Mucosa of descending colon (tissue), 3 donors: ENCODE measurements at places on chromosomes 6 and 20.

DNA sequence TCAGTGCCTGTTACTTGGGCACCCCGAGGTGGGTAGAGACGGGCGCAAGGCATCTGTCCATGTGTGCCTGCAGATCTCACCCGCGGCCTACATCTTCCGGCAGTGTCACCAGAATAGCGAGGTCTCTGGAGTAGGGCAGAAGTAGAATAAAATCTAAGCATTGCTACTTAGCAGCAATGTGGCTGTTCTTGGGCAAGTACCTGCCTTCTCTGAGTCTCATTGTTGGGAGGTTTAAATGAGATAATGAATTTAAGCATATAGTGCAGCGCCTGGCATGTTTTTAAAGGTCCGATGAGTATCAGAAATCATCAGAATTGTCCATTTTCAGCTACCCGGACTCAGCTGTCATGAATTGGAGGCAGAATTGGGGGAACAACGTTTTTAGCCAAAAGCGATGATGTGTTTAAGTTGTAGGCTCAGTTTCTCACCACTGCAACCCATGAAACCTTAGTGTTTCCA is 800 bp downstream of the ABCC10 start:
- no peak for DNase-seq

GRCh38 chr6:14055541-14055940 is 62.0 kb upstream of the CD83 start:
- DNase-seq: no peak

- DNase-seq: no peak
These were observed 258.4 kb downstream of the CD83 start for GRCh38 chr6:14375930-14376329.

- no peak for DNase-seq
These were observed 6.0 kb upstream of the FOXS1 start for GRCh38 chr20:31851240-31851955.

GRCh38 chr6:30060606-30061091 is 416 bp upstream of the POLR1H start:
- DNase-seq: peak; percentile 54

DNA sequence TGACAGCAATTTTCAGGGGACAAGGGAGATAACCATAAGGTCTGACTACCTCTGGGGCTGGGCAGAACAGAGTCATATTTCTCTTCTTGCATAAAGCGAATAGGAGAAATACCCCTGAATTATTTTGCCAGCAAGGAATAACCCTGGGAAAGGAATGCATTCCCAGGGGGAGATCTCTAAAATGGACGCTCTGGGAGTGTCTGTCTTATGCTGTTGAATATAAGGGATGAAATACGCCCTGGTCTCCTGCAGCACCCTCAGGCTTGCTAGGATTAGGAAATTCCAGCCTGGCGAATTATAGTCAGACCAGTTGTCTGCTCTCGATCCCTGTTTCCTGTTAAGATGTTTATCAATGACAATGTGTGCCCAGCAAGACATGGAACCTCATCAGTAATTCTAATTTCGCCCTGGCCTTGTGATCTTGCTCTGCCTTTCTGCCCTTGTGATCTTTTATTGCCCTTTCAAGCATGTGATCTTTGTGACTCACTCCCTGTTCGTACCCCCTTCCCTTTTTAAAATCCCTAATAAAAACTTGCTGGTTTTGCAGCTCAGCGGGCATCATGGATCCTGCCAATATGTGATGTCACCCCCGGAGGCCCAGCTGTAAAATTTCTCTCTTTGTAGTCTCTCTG is 221.6 kb upstream of the HS3ST5 start:
- DNase-seq: no peak

GRCh38 chr20:2680046-2680445 is 12.5 kb upstream of the EBF4 start:
- DNase-seq: no peak

DNA sequence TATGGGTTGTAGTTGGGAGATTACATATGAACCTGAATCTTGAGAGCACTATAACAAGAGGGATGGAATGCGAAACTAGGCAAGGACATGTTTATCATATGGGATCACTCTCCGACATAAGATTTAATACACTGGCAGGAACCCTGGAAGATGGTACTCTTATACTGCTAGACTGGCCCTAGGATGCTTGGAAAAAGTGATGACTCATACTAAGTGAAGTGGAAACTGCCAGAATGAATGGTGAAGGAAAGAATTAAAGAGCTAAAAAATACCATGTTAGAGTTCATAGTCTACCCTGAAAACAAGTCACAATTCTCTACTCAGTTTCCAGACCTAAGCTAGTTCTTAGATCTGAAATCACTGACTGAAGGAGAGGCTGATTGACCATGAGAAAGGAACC is 45.5 kb upstream of the THEMIS start:
- no peak for DNase-seq

GRCh38 chr20:33474097-33474873 is 15.6 kb upstream of the CBFA2T2 start:
- no peak for DNase-seq

- no peak for DNase-seq
These were observed 98.7 kb upstream of the SGK1 start for GRCh38 chr6:134416418-134417154.

DNA sequence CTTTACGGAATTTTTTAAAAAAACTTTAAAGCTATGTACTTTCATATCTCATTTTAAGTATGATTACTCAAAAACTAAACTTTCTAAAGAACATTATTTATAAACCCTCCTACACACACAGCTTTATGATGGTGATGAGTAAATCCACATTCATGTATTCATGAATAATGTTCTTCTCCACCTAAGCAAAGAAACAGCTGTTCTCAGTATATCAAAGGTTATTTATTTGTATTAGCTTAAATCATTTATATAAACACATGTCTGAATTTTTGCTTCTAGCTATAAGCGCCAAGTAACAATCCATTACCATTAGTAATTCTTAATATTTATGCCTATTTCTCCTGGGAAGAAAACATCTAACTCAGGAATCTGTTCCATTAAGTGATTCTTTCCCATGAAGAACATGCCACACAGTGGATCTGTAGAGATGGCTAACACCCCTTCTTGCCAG is 63.3 kb downstream of the SMLR1 start:
- DNase-seq: no peak

GRCh38 chr6:63790334-63790733 is 154.7 kb downstream of the PHF3 start:
- no peak for DNase-seq

DNA sequence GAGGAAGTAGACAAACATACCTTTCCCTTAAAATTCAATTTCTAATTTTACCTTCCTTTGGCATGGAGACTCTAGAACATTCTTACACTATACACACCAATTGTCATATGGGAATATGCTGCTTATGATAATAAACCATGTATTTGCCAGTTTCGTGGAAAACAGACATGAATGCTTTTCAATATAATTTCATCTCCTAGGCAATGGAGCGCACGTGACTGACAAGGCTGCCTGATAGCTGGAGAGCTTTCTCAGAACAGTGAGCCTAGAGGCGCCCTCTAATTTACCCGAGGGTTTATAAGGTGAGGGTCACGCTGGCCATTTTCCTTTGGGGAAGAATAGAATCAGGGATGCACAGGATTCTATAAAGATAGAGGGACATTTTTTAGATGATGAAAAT is 56.5 kb downstream of the PRR18 start:
- no peak for DNase-seq
